Anterior cingulate cortex (tissue), 58 donors: ENCODE measurements at places on chromosomes 4 and X.

DNA sequence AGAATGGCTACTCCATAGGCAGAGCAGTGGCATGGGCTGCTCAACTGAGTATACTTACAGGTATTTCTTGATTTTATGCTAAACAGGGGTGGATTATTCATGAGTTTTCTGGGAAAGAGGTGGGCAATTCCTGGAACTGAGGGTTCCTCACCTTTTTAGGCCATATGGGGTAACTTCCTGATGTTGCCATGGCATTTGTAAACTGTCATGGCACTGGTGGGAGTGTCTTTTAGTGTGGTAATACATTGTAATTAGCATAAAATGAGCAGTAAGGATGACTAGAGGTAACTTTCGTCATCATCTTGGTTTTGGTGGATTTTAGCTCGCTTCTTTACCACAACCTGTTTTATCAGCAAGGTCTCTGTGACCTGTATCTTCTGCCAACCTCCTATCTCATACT lies 48.2 kb upstream of the HPSE start:
- no peak for DNase-seq

GRCh38 chr4:99657798-99658197 lies at the start of gene C4orf54:
C4orf54 (minus strand) TSS chr4:99657828; CDS start chr4:99654648, 3,180 bp downstream.
- DNase-seq: no peak

GRCh38 chrX:73812256-73812655 lies 249.3 kb downstream of the CHIC1 start:
- DNase-seq: no peak

DNA sequence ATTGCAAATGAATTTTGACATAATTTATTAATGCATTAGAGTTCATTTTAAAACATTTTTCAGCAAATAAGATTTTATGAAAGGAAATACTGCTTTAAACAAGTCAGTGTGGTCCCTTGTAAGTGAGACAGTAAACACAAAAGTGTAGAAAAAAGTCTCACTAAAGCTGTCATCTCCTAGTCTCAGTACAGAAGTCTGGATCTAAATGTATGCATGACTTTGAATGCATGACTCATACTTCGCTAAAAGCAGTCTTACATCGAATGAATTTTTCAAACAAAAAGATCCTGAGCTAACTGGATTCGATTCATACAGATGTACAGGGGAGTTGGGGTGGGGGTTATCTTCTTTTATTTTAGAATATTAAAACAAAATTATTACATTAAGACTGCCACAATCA lies 207.4 kb upstream of the VCX start:
- no peak for DNase-seq

- no peak for DNase-seq
Measured at GRCh38 chr4:29104694-29105093, 1615.5 kb upstream of the PCDH7 start.
